ENCODE measurements at places on chromosomes 2 and 18.

DNA sequence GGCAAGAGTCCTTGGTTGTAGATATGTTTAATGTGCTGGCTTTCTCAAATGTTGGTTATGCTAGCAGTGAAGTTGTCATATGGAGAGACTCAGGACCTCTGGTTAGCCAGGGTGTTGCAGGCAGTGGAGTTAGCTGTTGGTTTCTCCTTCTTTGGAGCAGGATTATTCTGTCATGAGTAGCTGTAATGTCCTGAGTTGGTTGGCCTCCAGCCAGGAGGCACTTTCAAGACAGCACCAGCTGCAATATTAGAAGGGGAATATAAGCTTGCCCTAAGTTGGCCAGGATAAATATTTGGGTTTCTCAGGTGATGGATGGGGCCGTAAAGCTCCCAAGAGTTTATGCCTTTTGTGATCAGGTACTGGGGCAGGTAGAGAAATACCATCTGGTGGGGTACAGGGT, 65.5 kb downstream of the MSTN start:
- DNase-seq: no peak

DNA sequence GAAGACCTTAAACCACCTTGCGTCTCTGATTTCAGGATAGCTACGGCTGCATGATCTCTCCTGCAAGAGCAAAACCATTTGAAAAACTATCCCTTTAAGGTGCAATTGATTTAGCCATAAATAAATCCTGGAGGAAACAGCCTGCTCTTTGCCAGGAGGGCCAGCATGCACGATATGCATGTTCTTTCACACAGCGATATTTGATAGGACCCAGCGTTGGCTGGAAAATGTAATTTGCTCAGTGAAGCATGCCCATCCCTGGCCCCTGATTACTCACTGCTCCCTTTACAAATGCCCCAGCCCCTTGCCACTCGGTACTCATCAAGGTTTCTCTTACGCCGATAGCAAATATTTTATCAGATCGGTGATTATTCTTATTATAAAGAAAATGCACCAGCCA, 315.4 kb downstream of the CDH2 start:
- no peak for DNase-seq

DNA sequence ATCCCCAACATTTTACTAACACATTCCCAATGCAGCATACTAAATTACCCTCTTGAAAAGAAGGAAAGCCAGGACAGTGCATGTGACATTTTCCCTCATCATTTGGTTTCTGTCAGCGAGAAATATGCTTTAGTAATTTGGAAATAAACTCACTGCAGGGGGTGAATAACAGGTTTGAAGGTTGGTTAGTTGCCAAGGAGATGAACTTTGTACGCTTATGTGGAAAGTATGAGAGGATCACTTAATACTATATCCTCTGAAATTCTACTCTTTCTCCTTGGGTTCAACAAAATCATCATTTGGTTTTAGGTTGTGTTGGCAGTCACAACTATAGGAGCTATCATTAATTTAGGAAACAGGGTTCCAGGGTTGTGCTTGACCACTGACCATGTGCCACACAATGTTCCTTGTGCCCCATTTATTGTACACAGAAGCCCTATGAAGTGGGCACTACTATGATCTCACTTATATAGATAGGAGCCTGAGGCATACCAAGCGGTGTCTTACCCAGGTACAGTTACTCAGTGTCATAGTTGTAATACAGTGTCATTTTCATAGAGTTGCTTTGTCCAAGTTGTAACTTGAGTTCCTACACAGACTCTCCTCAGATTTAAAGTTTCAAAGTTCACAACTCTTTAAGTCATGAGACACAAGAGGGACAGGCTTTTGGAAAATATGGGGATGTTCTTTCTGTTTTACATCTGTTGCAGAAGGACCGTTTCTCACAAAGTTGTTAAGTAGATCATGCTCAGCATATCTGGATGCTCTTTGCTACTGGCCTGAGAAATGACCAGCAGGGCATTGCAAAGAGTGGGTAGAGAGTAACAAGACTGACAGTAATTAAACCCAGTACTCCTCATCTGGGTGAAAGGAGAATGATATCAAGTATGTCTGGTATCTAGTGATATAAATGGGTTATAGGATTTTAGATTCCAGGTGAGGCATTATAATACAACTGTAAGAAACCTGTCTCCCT, 91.8 kb downstream of the MAP4K4 start:
- no peak for DNase-seq

DNA sequence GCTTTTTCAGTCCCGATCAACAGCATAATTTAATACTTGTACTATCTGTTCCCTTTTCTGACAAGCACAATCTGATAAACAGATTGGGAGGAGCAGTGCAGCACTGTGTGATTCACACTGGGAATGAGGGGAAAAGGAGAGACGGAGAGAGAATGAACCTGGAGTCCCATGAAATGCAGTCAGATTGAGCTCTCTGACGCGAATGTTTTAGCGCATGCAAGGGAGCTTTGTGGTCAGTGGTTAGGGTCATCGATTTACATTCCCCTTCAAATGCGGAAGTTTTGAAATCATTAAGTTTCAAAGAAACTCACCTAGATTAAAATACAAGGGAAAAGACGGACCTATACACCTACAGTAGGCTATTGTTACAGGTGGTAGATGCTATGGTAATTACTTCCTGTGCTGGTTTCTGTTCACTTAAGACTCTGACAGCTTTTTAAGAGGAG, 99.6 kb downstream of the KCTD1 start:
- no peak for DNase-seq

DNA sequence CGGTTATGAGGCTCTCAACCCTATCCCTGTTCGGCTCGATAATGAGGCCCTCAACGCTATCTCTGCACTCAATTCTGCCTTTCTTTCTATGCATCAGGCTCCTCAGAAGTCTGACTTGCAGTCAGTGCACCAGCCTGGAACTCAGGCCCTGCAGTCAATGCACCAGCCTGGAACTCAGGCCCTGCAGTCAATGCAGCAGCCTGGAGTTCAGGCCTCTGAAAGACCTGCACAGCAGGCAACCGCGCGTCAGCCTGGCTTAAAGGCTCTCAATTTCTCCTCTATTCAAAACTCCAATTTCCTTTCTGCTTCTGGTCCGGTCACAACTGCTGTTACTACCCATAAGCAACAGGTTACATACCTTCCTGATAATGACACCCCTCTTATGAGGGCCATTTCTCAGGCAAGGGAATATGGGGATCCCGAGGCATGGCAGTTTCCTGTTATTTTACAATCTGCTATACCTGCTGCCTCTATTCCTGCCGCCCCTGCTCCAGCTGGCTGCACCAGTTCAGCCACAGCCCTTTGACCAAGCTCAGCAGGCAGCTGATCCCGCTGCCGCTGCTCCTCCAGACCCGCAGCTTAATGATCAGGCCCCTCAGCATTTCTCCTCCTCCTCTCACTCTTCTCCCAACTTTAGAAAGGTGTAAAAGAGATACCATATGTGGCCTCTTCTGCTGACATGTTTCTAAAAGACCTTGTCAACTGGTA, 933.6 kb upstream of the FANCL start:
- DNase-seq: no peak

- DNase-seq: no peak
Measured at GRCh38 chr2:101989740-101990460, 1.9 kb upstream of the IL1R2 start.

GRCh38 chr2:235659767-235660322, 166.0 kb downstream of the AGAP1 start:
- no peak for DNase-seq

DNA sequence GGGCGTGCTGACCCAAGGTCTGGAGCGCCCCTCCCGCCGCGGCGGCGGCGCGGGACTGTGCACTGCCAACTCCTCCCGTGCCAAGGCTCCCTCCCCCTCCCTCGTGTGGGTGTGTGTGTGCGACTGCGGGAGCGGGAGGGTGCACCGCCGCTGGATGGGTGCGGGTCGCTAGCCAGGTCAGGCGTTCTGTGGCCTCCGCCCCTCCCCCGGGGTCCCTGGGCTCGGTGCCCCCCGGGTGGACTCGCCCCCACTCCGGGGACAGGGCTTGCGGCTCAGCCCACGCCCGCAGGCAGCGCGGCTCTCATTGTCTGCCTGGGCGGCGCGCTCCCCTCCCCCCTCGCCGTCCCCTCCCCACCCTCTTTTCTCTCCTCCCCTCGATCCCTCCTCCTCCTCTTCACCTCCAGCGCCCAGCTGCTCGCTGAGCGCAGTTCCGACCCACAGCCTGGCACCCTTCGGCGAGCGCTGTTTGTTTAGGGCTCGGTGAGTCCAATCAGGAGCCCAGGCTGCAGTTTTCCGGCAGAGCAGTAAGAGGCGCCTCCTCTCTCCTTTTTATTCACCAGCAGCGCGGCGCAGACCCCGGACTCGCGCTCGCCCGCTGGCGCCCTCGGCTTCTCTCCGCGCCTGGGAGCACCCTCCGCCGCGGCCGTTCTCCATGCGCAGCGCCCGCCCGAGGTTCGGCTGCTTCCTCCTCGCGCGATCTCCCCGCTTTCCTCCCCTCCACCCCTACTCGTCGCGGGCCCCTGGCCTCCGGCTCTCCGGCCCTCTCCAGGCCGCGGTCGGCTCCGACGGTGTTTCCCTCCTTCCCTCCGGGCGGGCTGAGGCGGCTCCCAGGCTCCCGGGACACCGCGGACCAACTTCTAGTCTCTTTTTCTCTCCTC, at the start of gene GATA6:
GATA6 (plus strand) TSS at position 579 of the 878 bp plus-strand sequence. CDS start 1,556 bp downstream, outside the sequence.
- no peak for DNase-seq

GRCh38 chr2:241777170-241777685, 606 bp downstream of the GAL3ST2 start:
- no peak for DNase-seq

- no peak for DNase-seq
Measured at GRCh38 chr18:29305516-29305915, 1128.6 kb upstream of the CDH2 start.

DNA sequence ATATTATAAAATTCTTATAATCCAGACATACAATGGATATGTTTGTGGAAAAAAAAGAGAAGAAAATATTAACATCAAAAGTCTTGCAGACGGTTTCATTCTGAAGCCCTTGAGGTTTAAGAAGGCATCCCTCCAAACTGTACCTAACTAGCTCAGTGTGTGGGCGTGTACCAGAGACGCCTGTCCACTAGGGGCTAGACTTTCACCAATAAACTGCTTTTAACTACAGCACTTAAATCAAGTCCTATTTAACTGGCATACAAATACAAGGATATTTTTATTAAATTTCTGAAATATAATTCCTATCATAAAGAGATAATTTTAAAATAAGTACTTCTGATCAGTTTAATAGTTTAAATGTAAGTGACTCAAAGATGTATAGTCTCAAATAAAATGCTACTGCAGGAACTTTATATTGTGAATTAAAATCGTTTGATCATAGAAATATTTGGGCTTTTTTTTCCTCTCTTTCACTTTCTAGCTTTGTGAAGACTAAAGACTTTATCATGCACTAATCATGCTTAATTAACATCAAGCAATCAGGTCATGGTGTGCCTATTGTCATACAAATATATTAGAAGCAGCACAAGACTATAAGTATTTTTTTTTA, 437.7 kb downstream of the SATB2 start:
- DNase-seq: no peak

GRCh38 chr2:219507581-219508443, 6.5 kb upstream of the ASIC4 start:
- DNase-seq: no peak

DNA sequence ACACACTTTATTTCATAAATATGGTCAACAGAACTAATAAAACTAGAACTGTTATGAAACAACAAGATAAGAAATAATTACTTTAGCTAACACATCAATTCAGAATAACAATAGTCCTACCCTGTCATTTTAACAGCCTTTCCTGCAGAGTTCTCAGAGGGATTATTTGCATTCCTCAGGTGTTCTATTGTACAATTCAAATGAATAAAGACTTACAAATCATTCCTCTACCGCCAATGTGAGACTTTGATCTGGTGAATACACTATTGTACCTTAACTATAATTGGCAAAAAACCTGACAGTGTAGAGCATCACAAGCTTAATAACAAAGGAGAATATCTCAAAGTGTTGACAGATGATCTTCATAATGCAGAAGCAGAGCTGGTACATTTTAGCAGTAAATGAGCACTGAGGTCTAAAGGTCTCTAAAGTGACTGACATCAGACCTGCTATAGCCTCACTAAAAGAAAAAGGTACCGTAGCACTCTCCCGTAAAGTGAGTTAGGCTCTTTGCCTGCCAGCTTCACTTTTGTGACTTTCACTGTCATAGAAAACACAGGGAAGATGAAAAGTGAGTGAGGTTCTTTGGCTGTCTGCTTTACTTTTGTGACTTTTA, 118.8 kb upstream of the SP3 start:
- DNase-seq: no peak

- DNase-seq: no peak
Measured at GRCh38 chr2:237097326-237097910, 11.7 kb downstream of the COPS8 start.

DNA sequence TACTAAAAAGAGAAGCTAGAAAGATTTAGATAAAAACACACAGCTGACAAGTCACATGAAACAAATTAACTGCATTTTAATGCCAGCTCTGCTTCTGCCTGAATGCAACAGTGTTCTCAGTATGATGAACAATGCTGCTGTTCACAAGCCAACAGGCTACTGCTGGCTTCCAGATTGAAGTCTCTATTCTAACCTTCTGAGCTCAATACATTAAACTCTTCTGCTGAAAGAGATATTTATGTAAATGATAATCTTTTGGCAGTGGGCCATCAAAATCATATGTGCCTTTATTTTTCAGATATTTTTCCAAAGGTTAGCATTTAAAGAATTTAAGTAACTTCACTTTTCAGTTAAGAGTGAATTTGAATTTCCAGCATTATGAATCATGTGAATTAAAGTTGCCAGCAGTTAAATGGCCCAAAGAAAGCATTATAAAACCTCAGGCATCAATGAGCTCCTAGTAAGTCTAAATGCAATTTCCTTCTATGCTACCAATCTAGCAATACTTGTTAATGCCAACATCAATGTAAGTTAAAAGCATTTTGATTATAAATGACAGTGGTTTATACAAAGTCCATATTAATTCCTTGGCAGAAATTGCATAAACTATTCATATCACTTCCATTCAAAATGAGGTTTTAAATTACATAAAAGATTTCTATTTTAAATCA, 72.4 kb downstream of the ID2 start:
- no peak for DNase-seq

GRCh38 chr2:229733611-229734245, 19.4 kb upstream of the DNER start:
- DNase-seq: no peak

DNA sequence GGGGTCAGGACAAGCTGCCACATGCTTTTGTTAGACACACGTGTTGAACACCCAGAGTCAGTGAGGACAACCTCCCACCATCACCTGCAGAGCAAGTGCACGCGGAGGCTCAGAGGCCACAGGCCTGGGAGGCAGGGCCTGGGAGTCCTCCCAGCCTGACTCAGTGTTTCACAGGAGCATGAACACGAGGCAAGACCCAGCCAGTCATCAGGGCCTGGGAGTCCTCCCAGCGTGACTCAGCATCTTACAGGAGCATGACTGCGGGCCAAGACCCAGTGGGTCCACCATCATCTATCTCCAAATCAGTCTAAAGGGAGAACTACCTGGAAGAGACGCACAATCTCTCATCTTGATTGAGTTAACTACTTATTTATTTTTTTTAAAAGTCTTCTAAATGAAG, 112.6 kb upstream of the PXDN start:
- no peak for DNase-seq

DNA sequence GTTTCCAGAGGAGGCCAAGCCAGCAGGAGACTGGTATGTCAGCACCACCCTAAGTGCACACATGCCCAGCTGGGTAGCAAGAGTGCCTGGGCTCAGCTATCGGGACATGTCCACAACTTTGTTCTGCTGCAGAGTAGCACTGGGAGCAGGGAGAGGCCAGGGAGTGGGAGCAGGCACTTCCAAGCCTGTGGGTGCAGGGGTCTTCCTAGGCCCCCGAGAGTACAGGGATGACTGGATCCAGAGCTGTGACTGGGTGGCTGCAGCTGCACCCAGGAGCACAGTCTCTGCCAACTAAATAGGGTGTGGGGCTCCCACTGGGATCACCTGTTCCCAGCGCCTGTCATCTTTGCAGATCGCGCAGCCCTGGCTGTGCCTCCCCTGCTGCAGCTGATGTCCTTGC, 256.0 kb upstream of the HNMT start:
- no peak for DNase-seq
